Fibroblast of mammary gland (primary cell): ENCODE measurements at places on chromosomes 11 and 22.

- DNase-seq = no peak
Observed at GRCh38 chr11:115180272-115180671, 323.9 kb downstream of the CADM1 start.

- DNase-seq = no peak
Observed at GRCh38 chr22:27970596-27971220, 51.7 kb upstream of the PITPNB start.

DNA sequence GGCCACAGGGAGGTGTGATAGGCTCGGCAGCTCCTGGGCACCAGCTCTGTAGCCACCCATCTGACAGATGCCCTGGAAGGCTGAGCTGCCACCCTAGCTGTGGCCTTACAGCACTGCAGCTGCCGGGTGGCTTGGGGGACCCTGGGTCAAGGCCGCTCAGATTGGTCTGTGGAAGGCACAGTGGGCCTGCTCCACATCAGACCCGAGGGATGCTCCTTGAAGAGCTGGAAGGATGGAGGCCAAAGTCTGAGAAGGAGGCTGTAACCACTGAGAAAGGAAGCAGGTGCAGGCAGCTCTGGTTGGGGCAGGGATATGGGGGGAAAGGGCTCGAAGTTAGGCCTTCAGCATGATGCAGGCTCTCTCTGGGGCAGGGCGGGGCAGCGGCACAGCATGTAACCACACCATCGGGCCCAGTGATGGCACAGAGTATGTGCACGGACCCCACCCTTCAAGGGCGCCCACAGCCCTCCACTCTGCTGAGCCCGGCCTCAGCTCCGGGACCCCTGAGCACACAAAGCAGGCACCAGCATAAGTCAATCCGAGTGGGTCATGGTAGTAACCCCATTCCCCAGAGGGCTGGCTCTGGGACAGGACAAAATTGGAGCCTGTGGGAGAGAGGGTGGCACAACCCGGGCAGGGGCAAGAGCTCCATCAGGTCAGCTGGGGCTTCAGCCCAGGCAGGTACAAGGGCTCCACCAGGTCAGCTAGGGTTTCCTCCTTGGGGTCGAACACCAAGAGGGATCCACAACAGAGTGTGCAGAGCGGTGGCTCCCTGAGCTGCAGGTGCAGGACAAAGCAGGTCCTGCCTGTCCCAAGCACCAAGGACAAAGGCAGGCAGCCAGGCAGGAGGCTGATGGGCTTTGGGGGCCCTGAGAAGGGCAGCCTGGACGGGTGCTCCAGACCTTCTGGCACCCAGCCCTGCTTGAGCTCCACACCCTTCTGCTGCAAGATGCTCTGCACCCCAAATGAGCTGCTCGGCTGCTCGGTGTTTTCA, 1511.1 kb downstream of the BRD1 start:
- no peak for DNase-seq

DNA sequence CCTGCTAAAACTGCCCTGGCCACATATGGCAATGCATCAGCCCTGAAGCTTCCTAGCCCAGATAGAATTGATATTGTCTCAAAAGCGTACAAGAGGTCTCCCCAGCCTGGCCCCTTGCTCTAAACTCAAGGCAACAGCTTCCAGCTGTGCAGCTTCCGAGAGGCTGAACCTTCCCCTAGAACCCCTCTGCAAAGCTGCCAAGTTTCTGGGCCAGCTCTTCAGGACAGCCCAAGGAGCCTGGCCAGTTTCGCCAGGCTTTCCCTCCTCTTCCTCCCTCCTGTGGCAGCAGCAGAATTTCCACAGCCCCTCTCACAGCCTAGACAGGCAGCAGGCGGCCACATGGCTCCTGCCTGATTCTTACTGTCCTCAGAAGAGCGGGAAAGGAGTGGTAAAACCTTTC, 34.5 kb downstream of the NUMA1 start:
- no peak for DNase-seq

DNA sequence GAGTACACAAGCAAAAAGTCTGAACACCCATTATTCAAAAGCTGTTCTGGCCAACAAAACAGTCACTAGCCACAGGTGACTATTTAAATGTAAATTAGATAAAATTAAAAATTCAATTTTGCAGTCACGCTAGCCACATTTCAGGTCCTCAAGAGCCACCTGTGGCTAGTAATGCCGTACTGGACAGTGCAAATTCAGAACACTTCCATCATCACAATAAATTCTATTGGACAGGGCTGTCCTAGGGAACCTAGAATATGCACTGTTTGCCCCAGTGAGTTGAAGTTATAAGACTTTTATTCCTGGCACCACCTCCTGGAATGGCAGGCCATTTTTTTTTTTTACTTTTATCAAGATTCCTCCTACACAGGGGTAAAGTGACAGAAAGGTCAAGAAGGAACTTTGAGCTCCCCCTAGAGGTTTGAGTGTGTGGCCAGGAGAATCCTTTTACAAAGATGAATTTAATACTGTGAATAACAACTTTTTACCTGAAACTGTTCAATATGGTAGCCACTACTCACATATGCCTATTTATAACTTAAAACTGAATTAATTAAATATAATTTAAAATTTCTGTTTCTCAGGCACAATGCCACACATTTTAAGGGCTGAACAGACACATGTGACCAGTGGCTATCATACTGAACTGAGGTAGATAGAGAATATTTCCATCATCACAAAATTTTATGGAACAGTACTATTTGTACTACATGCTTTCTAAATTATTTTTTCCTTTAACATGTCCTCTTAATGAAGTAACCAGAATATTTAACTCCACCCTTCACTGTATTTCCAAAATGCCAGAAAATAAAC, 6.5 kb downstream of the MSANTD2 start:
- DNase-seq = peak; percentile 62

- no peak for DNase-seq
Observed at GRCh38 chr11:60263402-60263801, 17.1 kb upstream of the MS4A4A start.

DNA sequence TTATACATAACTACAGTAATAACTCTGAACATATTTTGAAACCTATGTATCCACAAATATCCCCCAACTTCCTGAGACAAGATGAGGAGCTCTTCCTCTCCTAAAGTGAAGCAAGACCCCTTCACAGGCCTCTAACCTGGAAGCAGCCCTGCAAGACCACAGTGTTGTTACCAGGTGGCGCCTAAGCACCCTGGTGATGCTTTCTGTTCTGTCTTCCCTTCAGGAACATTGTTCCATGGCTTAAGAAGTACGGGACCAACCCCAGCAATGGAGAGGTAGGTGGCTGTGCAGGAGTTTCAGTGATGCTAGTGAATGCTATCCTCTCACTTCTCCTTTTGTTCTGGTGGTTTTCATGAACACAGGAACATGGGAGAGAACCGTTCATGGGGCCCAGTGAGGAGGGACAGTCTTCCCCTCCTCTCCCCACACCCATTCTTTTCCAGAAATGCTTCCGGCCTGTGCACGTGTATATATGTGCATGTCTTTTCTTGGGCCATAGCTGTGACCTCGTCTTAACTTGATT, 6.4 kb downstream of the PPIL2 start:
- DNase-seq = no peak

GRCh38 chr11:35875466-35875865, 68.4 kb upstream of the LDLRAD3 start:
- DNase-seq = no peak

- DNase-seq = peak; percentile 61
Observed at GRCh38 chr22:43945632-43946383, 9.4 kb upstream of the SAMM50 start.

DNA sequence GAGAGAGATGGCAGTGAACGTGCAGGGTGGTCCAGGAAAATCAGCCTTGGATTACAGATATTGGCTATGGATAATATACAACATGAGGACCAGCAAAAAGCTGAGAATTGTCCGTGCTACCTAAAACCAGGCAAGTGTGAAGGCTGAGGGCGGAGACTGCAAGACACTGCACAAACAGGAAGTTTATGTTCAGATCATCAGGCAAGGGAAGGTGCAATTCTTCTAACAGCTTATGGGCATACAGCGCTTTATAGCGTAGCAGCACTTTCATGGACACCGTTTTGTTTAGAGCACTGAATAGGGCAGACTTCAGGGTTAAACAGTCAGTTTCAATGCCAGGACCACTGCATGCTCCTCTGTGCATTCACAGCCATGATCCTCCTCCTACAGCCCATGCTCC, 93.1 kb upstream of the TMEM45B start:
- DNase-seq = no peak

GRCh38 chr11:134584706-134585445, 172.8 kb upstream of the B3GAT1 start:
- DNase-seq = no peak

GRCh38 chr11:64524158-64524527, 66.9 kb upstream of the SLC22A12 start:
- no peak for DNase-seq

- peak; percentile 29 for DNase-seq
Observed at GRCh38 chr11:104254347-104254746, 90.4 kb upstream of the PDGFD start.

- DNase-seq = no peak
Observed at GRCh38 chr22:28994522-28994921, 67.1 kb downstream of the C22orf31 start.

- no peak for DNase-seq
Observed at GRCh38 chr11:75852406-75853017, 37.5 kb downstream of the UVRAG start.

DNA sequence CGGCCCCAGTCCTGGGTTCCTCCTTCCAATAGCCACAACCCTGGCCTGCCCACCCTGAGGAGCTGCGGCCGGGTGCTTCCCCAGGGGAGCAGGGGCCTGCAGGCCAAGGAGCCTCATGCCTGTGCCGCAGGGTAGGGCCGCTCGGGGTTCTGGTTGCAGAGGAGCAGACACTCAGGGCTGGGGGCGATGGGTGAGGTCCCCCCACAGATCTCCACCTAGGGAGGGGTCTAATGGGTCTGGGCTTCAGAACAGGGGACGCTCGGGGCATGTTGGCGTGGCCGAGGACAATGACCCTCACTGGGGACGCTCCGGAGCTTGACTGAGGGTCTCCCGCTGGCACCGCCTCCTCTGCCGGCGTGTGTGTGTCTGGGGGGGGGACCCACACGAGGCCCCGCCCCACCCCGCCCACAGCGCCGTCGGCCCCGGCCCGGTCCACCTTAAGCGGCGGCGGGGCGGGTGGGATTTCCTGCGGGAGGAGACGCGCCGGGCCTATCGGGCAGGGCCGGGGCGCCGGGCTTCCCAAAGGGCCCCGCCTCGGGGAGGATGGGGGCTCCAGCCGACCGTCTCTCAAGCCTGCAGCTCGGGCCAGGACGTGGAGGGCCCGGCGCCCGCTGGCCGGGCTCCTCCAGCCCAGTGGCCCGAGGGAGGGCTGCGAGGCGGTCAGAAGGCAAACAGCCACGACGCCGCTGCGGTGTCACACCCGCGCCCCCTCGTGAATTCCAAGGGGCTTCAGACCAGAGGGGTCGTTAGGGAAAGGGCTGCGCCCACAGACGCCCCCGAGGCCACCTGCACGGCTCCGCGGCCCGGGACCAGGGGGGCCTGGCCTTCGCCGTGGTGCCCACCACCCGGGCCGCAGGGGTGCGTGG, 640 bp upstream of the ZDHHC8 start:
- DNase-seq = peak; percentile 53
